Testis (tissue), 5 donors: ENCODE measurements at places on chromosomes 3 and 15.

- H3K27me3 ChIP-seq: no peaks in the 10 kb centered on the region
- H3K27ac ChIP-seq: no peak overlapping the region
- no peak overlapping the region for H3K4me3 ChIP-seq
- H3K4me1 ChIP-seq: no peaks in the 10 kb centered on the region
Observed at GRCh38 chr15:94460624-94461023, 229.3 kb downstream of the MCTP2 start.

DNA sequence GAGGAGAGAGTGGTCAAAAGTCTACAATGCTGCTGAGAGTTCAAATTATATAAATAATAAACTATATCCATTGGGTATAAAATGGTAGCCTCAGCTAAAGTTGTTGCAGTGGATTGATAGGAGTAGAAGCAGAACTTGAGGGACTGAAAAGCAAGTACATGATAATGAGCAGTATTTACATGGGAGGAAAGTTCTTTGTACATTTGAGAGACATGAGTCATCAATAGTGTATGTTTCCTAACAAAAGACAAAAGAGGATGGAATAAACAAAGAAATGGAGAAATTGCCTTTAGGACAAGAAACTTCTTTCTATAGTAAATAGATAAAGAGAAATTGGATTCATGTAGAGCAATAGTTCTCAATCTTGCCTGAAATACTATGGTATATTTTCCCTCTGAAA, 110.0 kb upstream of the PLSCR5 start:
- no peaks in the 10 kb centered on the region for H3K27me3 ChIP-seq
- H3K27ac ChIP-seq: no peak overlapping the region
- DNase-seq: no peak

DNA sequence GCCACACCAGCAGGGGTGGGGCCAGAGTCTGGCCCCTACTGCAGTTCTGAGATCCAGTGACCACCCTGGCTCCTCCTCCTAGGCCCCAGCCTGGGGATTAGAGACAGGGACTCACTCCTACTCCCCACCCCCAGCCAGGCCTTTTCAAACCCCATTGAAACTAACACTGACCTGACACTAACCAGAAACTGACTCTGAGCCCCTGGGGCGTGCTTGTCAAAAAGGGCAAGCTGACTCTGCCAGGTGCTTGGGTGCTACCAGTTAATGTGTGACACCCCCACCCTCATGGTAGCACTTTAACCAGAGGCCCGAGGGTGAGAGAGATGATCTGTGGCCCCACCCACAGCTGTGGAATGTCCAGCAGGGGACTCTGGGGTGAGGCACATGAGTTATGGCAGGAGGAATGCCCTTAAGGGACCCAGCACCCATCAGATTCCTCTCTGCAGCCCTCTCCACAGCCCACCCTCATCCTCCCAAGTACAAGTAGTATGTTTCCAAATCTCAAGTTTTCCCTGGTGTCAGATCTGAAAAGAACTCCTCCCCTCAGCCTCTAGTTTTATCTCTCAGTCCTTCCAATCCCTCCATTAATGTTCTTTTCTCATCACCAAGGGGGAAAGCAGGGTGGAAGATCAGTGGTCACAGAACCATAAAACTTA, 1.4 kb downstream of the PTH1R start:
- no peak for DNase-seq
- no peaks in the 10 kb centered on the region for H3K36me3 ChIP-seq
- no peaks in the 10 kb centered on the region for H3K27me3 ChIP-seq
- no peak overlapping the region for H3K4me3 ChIP-seq
- no peak overlapping the region for H3K27ac ChIP-seq

DNA sequence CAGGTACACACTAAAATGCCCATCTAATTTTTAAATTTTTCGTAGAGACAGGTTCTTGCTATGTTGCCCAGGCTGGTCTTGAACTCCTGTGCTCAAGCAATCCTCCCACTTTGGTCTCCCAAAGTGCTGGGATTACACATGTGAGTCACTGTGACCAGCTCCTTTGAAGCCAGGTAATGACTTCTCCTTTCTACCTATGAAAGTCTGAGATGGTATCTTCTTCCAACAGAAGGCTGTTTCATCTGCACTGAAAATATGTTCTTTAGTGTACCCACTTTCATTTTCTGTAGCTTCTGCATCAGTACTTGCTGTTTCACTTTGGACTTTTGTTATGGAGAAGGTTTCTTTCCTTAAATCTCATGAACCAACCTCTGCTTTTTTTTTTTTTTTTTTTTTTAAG, 8.8 kb downstream of the OIP5 start:
- no peak overlapping the region for H3K27ac ChIP-seq
- no peaks in the 10 kb centered on the region for H3K36me3 ChIP-seq
- no peak for DNase-seq
- no peaks in the 10 kb centered on the region for H3K27me3 ChIP-seq
- H3K4me3 ChIP-seq: no peak overlapping the region

DNA sequence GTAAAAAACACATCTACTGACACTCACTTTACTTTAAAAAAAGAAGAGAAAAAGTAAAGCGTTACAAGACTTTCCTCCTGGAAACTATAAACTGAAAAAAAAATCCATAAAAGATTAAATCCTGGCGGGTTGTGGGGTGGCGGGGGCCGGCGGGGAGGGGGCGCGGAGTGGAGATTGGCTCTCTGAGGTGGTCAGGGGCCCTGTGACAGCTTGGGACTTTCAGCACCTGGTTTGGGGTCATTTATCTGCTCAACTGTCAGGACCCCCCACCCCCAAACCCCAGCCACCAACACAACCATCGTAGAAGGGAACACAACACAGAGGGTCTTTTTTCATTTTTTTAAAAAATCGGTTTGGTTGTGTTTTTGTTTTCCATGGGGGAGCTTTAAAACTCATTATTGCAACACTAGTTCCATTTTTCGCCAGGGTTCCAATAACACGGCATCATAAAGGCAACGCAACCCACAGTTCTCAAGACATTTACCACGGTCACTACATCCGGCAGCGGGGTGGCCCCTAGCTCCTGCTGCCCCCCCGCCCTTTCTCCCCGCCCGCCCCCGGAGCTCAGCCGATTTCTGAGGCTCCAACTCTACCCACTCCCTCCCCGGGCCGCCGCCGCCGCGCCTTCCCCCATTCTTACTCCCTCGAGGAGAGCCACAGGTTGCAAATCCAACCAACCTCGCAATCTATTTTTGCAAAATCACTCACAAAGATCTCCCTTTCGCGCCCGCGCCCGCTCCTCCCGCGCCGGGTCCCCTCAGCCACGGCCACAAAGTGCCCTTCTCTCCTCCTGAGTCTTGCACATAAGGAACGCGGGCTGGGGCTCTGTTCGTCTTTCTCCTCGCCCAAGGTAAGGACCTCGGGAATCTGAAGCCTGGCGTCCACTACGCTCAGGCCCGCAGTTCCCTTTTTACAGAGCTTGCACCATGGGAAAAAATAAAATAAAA, 1.8 kb downstream of the BCL6 start:
- no peaks in the 10 kb centered on the region for H3K27me3 ChIP-seq
- H3K36me3 ChIP-seq: no peaks in the 10 kb centered on the region
- peaks cover 29% of the 10 kb centered on the region for H3K4me1 ChIP-seq
- H3K4me3 ChIP-seq: peak overlapping the region; percentile 87
